ENCODE measurements at places on chromosomes 12 and 14.

DNA sequence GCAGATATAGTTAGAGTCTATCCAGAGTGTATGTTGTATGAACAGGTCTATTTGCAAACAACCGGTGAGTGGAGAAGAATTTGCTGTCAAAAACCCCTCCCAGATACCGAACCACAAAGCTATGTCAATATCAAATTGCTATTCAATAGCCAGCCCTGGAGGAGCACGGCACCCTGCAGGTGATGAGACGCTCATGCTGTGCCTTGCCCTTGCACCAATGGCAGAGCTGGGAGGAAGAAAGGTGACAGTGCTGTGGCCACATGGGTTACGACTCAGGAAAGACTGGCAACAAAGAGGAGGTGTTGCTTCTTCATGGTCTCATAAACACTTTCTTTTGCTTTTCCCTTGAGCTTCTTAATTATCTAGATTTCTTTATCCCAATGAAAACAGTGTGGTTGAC lies 55.7 kb downstream of the PAX9 start:
- no peak for DNase-seq
- H3K36me3 ChIP-seq: no peaks in the 10 kb centered on the region
- no peak overlapping the region for H3K4me3 ChIP-seq
- no peaks in the 10 kb centered on the region for H3K27me3 ChIP-seq
- H3K27ac ChIP-seq: no peak overlapping the region
- H3K4me1 ChIP-seq: peaks cover 2% of the 10 kb centered on the region

DNA sequence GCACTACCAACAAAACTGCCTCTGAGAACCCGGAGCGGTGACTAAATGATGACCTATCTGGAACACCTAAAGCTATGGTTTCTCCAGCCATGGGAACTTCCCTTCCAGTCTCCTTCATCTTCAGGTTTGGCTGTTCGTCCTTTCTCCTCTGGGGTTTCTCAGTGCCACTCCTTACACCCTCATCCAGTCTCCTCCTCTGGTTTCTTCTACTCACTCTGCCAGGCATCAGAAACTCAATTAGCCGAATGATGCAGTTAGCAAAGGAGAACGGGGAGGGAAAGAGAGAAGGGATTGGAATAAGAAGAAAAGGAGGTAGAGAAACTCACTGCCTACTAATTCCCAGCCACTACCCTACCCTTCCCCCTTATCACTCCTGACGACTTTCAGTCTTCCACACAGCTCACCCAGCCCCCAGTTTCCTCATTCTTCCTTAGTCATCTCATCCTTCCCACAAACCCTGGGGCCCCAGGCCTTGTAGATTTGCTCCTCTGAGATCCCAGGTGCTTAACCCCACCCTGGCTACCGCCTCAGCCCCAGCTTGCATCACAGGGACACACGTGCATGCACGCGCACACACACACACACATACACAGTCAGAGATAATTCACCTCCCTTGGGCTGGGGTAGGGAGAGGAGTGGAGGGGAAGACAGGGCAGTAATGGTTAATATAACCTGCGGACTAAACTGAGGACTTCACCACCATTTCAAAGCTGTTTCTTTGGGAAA lies 13.0 kb downstream of the FGD6 start:
- peaks cover 18% of the 10 kb centered on the region for H3K36me3 ChIP-seq
- peak overlapping the region; percentile 73 for H3K4me3 ChIP-seq
- peaks cover 4% of the 10 kb centered on the region for H3K27me3 ChIP-seq
- peak; percentile 6 for DNase-seq

DNA sequence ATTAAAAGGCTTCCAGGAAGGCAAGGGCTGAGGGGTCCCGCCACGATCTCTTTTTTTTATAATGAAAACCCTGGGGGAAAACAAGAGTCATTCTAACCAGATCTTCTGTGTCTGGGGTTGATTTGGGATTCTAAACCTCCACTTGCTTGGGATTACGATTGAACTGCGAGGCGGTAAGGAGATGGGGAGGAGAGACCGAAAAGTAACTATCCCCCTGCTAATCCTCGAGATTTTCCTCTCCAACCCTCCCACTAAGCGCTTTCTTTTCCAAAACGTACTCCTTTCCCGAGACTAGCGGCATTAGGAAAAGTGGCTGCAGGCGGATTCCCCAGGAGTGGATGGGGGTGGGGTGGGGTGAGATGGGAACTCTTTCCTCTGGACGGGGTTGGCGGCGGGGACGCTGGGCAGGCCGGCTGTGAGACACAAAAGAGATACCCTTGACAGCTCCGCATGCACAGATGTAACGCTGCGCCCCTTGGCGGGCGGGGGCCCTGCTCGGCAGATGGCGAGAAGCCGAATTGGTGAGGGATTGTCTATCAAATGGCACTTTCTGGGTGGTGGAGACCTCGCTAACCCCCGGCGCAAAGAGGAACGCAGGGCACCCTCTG lies 830 bp upstream of the SRRM4 start:
- H3K4me3 ChIP-seq: peak overlapping the region; percentile 88
- H3K27ac ChIP-seq: no peak overlapping the region
- peaks cover 17% of the 10 kb centered on the region for H3K4me1 ChIP-seq
- H3K36me3 ChIP-seq: no peaks in the 10 kb centered on the region
- peaks cover 6% of the 10 kb centered on the region for H3K27me3 ChIP-seq

DNA sequence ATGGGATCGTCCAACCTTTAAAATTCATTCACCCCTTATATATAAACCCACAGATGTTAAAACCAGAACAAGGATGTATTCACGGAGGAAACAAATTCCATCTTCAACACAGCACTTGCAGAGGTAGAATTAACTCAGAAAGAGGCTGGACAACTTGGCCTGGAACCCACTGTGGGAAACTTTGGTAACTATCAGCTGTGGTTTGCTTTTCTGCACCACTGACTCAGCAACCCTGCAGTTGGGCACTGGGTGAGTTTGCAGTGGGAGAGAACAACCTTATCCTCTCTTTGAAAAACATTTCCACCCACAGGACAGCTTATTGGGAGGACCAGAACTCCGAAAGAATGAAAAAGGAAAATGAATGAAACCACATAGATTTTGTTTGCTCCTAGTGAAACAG lies 66.3 kb downstream of the ZNF664 start:
- H3K36me3 ChIP-seq: no peaks in the 10 kb centered on the region
- peaks cover 7% of the 10 kb centered on the region for H3K27me3 ChIP-seq
- no peak overlapping the region for H3K4me3 ChIP-seq
- H3K4me1 ChIP-seq: peaks cover 12% of the 10 kb centered on the region

DNA sequence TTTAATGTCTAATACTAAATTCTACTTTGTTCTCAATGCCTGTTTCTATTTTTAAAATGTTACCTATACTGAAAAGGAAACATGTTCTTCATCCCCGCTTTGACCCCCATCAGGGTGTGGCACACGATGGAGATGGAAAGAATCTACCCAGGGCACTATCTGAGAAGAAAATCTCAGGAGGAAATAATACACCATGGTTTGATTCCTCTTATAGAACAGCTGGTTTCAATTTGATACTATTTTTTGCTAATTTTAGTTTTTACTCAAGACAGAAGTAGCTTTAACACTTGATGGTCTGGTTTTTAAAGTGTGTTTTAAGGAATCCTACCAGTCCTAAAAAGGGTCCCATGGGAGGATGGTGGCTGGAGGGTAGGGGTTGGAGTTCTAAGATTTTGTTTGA lies 56.7 kb downstream of the PPM1H start:
- no peak overlapping the region for H3K27ac ChIP-seq
- no peak for DNase-seq
- peaks cover 15% of the 10 kb centered on the region for H3K4me1 ChIP-seq
- peaks cover 33% of the 10 kb centered on the region for H3K36me3 ChIP-seq
- no peak overlapping the region for H3K4me3 ChIP-seq

DNA sequence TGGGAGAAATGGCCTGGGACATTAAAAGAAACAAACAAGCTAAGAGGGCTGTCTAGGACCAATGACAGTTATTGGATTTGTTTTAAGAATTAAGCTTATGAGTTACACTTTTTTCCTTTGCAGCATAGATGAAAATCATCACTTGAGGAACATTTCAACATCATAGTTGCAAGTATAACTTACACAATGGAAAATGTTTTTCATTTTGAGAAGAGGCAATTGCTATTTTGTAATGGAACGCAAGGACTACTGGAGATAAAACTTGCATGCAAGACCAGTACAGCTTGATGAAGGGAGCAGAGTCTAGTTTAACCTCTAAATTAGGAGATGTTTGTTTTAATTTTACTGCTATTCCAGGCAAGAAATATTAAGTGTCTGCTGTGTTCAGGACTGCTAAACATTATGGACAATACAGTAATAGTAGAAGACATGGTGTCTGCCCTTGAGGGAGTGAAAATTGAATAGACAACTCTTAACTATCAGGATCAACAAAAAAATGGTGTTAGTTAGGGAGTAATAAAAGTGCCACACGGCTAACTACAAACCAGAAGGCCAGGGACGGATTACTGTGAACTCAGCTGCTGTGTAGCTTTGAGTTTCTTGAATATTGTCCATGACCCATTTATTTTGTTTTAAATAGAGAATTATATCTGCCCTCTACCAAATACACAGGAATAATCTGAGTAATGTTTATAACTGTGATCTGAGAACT lies 374.5 kb downstream of the RAD51B start:
- no peak for DNase-seq
- H3K4me1 ChIP-seq: no peaks in the 10 kb centered on the region
- H3K36me3 ChIP-seq: no peaks in the 10 kb centered on the region

DNA sequence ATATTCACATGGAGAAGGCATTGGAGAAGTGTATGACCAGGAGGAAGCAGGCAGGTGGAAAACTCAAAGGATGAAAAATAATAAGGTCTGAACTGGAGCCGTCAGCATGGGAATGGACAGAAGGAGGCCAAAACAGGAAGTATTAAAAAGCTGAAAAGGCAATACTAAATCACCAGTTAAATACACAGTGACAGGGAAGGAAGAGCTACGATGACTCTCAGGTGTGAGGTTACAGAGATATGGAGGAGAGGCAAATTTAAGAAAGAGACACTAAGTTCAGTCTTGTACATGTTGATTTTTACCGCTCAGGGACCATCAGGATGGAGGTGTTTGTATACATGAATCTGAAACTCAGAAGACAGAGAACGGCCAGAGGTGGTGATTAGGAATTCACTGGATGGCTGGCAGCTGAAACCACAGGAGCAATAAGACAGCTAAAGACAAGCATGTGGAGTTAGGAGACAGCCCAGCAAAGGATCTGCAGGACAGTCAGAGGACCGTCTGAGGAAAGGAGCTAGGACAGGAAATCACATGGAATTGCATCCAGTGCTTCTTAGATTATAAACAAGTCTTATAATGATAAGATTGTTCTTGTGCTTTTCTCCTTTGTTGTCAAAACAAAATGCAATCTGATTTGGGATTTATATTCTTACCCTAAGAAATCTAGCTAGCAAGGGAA lies 33.9 kb upstream of the CDKN3 start:
- no peaks in the 10 kb centered on the region for H3K36me3 ChIP-seq
- peak overlapping the region; percentile 84 for H3K27ac ChIP-seq
- H3K4me1 ChIP-seq: peaks cover 60% of the 10 kb centered on the region
- H3K27me3 ChIP-seq: peaks cover 4% of the 10 kb centered on the region

GRCh38 chr12:19546611-19547162 lies 107.4 kb downstream of the AEBP2 start:
- H3K4me1 ChIP-seq: no peaks in the 10 kb centered on the region
- DNase-seq: no peak
- H3K4me3 ChIP-seq: no peak overlapping the region
- no peaks in the 10 kb centered on the region for H3K36me3 ChIP-seq
- no peak overlapping the region for H3K27ac ChIP-seq
- peaks cover 2% of the 10 kb centered on the region for H3K27me3 ChIP-seq

GRCh38 chr12:110829308-110829707 lies 17.5 kb upstream of the CCDC63 start:
- H3K36me3 ChIP-seq: no peaks in the 10 kb centered on the region
- H3K27ac ChIP-seq: no peak overlapping the region
- H3K4me1 ChIP-seq: no peaks in the 10 kb centered on the region
- DNase-seq: no peak

GRCh38 chr14:36856095-36856878 lies 194.6 kb downstream of the PAX9 start:
- DNase-seq: no peak
- no peak overlapping the region for H3K27ac ChIP-seq
- H3K36me3 ChIP-seq: no peaks in the 10 kb centered on the region
- H3K4me1 ChIP-seq: no peaks in the 10 kb centered on the region
- peaks cover 3% of the 10 kb centered on the region for H3K27me3 ChIP-seq

GRCh38 chr14:63760014-63760413 lies 32.1 kb upstream of the SGPP1 start:
- H3K36me3 ChIP-seq: no peaks in the 10 kb centered on the region
- H3K27ac ChIP-seq: no peak overlapping the region
- no peak overlapping the region for H3K4me3 ChIP-seq
- peaks cover 8% of the 10 kb centered on the region for H3K4me1 ChIP-seq

GRCh38 chr14:72419226-72419775 lies 474.6 kb downstream of the DPF3 start:
- H3K4me3 ChIP-seq: no peak overlapping the region
- peaks cover 7% of the 10 kb centered on the region for H3K4me1 ChIP-seq
- no peak overlapping the region for H3K27ac ChIP-seq
- peaks cover 6% of the 10 kb centered on the region for H3K27me3 ChIP-seq
- H3K36me3 ChIP-seq: peaks cover 7% of the 10 kb centered on the region

- no peak overlapping the region for H3K4me3 ChIP-seq
- H3K36me3 ChIP-seq: no peaks in the 10 kb centered on the region
- H3K27me3 ChIP-seq: no peaks in the 10 kb centered on the region
- peak; percentile 36 for DNase-seq
- peaks cover 12% of the 10 kb centered on the region for H3K4me1 ChIP-seq
Observed at GRCh38 chr12:20212658-20213555, 155.4 kb upstream of the PDE3A start.

GRCh38 chr14:67486890-67487289 lies 1.6 kb downstream of the TMEM229B start:
- H3K4me3 ChIP-seq: no peak overlapping the region
- H3K4me1 ChIP-seq: peaks cover 12% of the 10 kb centered on the region
- H3K27me3 ChIP-seq: peaks cover 2% of the 10 kb centered on the region
- no peak for DNase-seq
- no peak overlapping the region for H3K27ac ChIP-seq

DNA sequence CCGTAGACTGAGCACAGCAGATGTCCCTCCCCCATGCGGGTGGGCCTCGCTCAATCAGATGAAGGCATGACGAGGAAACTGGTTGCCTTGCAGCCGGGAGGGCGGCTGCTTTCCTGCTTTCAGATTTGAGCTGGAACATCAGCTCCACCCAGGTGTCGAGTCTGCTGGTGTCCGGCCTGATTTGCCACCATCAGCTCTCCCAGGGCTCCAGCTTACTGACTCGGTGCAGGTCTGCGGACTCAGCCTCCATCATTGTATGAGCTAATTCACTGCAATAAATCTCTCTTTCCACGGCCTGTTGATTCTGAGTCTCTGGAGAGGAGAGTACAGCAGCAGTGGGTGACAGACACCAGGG lies 156.2 kb downstream of the KIF26A start:
- H3K27me3 ChIP-seq: peaks cover 8% of the 10 kb centered on the region
- DNase-seq: no peak
- peak overlapping the region; percentile 70 for H3K27ac ChIP-seq

DNA sequence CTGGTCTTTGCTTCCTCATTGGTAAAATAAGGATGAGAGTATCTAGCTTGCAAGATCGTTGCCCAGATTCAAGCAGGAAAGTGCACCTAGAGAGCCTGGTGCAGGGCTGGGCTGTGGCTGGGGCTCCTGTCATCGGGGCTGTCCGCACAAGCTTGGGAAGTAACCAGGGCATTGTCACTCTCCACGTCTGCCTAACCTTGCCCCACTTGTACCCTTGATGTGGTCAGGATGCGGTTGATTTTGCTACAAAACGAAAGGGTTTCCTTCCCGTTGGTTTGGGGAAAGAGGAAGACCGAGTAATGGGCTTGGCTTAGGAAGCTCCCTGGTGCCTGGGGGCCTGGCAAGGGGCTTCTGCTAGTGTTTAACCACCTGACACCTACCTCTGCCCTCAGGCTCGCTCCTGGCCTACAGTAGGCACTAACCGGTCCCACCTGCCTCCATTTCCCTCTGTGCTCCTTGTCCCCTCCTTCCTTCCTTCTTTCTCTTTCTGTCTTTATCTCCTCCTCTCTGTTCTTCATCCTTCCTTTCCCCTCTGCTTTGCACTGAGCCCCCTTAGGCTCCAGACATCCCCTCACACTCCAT lies 21.8 kb downstream of the MVK start:
- peaks cover 12% of the 10 kb centered on the region for H3K4me1 ChIP-seq
- no peak overlapping the region for H3K27ac ChIP-seq
- no peak for DNase-seq
- H3K4me3 ChIP-seq: no peak overlapping the region
- H3K36me3 ChIP-seq: peaks cover 18% of the 10 kb centered on the region

All from endothelial cell (in vitro differentiated cells).